Hindlimb muscle (tissue), 1 donor: ENCODE measurements at places on chromosomes 2 and 18. TPM values are rescaled to one million over a fixed set of nuclear protein-coding genes. Genes with fewer than 3 reads are reported as not detected.

GRCh38 chr2:173669271-173669853 is 295.8 kb downstream of the SP3 start:
- DNase-seq = no peak

- DNase-seq = no peak
Observed at GRCh38 chr2:128502200-128502599, 183.5 kb upstream of the HS6ST1 start.

- no peak for DNase-seq
Observed at GRCh38 chr2:231146665-231147064, 21.8 kb upstream of the HTR2B start.

The NPHP1 gene
- 5.1 TPM for polyA plus RNA-seq
